Stimulated activated CD4-positive, alpha-beta T cell treated with anti-CD3 and anti-CD28 coated beads, Interleukin-4, amount 100 ng/mL, for 4 hours (primary cell): ENCODE measurements at places on chromosomes 2 and 18.

DNA sequence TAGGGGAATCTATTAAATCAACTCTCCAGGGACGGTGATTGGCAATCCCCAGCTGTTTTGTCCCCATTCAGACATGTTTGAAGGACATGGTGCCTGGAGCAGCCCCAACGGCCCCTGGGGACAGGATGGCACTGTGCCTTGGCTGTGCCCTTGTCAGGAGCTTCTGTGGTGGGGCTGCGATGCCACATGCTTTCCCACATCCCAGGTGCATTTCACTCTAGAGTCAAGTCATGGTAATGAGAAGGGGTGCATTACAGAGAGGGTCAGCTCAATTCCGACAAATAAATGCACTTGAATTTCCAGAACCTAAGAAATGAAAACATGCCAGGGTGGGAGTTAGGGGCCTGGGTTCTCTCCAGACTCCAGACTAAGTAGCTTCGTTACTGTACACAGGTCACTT, 289.4 kb upstream of the PXDN start:
- DNase-seq = no peak

DNA sequence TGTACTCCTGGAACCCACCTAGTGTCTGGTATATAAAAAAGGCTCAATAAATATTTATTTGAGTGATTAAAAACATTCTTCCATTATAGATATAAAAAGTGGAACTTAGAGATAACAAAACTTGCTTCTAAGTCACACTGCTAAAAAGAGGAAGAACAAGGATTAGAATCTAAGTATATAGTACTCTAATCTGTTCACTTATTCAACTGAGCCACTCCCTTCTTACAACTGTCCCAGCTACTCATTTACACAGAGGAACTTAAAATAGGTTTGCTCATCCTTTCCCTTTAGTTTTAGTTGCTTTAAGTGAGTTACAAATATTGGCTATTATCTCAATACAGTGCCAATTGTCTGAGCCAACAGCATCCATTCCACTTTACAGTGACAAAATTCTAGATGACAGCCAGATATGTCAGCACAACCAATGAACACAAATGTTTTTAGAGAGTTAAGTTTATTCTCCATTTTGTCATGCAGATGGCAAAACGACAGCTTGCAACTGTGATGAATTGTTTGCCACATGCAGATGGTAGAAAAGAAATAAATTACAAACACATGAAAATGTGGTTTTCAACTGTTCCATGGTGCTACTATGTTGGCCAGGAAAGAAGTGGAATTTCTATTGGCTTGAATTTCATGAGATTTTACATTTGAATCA, 280.7 kb upstream of the ZC3H15 start:
- DNase-seq = no peak

DNA sequence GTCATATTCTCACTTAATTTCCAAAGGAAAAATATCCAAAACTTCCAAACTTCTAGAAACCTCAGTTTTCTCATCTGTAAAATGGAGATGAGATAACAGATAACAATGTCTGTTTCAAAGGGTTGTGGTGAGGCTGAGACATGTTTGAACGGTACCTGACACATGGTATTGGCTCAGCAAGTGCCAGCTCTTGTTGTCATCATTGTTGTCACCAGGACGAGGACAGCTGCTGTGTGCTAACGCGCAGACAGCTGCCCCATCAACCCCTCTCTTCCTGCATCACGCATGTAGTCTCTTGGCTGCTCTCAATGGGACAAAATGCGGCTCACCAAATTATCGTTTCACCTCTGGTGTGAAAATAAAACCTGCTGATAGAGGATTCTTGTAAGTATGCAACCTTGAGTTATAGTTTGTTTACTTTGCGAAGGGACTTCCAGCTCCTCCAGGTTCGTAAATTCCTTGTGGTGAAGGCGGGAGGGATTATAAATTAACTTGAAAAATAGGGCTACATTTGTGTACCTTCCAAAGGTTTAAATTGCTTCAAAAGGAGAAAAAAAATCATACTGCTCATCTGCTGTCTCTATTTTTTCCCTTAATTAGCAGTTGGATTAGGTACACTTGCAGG, 605.4 kb downstream of the BCL11A start:
- no peak for DNase-seq

DNA sequence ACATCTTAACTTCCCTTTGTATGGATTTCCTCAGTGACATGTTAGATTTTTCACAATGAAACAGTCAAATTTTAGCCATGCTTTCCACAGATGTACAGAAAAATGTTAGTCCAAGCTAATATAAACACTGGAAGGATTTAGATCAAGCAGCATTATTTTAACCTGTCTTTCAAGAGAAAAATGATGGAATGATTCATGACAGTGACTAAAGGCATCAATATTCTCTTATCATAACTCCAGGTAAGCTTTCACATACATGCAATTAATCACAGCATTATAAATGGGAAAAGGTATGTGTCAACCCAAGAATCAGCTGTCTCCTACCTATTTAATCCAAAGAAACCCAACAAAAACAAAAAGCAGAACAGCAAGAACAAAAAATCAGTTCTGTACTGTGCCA, 92.7 kb downstream of the NCKAP5 start:
- DNase-seq = no peak

- no peak for DNase-seq
These were observed 10.8 kb upstream of the SMAD7 start for GRCh38 chr18:48961547-48961946.

- DNase-seq = no peak
These were observed 13.0 kb downstream of the MTERF4 start for GRCh38 chr2:241088791-241089732.

DNA sequence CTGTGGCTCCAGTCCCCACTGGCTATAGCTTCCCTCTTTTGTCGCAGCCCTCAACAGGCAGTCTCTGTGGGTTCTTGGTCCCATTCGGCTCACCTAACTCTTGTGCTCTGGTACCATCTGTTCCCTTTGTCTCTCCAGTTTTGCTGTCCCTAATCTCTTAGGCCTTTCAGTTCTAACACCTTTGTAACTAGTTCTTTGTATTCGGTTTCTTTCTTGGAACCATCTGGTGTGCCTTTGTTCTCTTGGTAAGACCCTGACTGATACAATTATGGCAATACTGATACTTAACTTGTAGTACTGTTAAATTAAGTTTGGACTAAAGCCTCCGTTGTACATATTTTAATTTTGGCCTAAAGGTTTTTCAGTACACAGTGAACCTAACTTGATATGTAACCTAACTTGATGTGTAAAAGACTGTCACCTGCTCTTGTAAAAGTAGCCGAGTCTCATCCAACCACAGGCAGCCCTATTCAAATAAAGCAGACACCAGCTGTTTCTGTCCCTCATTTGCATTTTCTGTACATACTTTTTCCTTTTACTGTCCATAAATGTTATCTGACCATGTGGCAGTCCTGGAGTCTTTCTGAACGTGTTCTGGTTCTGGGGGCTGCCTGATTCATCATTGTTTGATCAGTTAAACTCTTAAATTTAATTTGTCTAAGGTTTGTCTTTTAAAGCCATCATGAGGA, 4.8 kb upstream of the MRPL44 start:
- no peak for DNase-seq

GRCh38 chr2:221958224-221958623, 340.6 kb downstream of the PAX3 start:
- DNase-seq = no peak

- no peak for DNase-seq
These were observed 2.5 kb upstream of the SH3RF3 start for GRCh38 chr2:109126501-109126860.
